ENCODE measurements at places on chromosomes 5 and 9.

- no peak for DNase-seq
These were observed 1.5 kb upstream of the PTGES2 start for GRCh38 chr9:128128836-128129590.

- DNase-seq, result no peak
These were observed 102.0 kb upstream of the RAPGEF1 start for GRCh38 chr9:131841765-131842318.

DNA sequence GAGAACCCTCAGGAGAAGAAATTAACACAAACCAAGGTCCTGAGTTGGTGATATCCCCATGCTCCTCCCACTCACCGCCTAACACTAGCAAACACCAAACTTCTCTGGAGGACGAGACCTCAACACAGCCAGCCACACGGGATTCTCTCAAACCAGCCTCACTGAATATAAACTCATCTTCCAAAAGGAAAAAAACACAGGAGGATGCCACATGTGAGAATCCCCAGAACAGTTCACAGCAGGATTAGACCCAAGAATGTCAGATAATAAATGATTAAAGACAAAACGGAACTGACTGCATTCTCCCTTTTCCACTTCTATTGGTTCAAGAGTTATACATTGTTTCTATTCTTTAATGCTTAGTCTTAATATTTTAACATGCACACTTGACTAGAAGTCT lies 89.2 kb downstream of the LPAR1 start:
- no peak for DNase-seq

DNA sequence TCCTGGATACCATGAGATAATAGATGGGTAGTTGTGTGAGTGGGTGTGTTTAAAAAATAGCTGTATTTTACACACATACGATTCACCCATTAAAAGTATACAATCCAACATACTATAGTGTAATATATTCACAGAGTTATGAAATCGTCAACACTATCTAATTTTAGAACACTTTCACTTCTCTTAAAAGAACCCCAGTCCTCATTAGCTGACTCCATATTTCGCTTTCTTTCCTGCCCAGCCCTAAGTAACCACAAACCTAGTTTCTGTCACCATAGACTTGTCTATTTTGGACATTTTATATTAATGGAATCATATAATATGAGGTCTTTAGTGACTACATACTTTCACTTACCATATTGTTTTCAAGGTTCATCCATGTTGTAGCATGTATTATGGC lies 63.8 kb upstream of the S1PR3 start:
- no peak for DNase-seq

GRCh38 chr5:178325311-178325678 lies 92.7 kb upstream of the PHYKPL start:
- no peak for DNase-seq

DNA sequence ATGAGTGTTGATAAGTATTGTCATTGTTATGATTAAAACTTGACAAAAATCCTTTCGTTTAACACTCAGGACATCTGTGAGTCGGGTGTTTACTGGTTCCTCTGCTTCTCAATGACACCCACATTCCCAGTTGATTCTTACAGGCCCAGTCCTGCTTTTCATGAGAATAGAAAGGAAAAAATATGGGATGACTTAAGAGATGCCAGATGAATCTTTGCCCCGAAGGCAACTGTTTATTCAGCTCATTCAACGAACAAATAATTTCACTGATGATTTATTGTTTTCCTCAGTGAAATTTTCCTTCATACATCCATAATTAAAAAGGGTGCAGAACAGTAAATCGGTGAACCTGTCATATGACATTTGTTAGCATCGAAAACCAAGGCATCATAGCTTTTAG lies 452.4 kb upstream of the WWC1 start:
- no peak for DNase-seq

GRCh38 chr9:131366761-131367401 lies 27.0 kb upstream of the PRRC2B start:
- no peak for DNase-seq

DNA sequence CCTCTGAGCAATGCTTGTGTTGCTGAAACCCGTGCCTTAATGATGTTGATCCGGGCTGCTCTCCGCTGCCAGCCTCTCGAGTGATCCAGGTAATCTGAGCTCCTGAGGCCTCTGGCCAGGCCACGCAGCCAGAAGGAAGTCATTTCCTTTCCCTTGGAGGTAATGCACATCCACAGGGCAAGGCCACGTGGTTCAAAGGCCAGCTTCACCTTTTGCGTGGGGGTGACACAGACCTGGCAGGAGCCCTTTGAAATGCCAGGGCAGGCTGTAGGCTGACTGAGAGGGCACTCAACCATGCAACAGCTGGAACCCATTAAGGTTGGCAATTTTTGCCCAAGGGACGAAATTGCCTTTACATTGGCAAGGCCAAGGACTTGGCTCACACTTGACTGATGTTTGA lies 80.4 kb downstream of the LIX1 start:
- no peak for DNase-seq

- no peak for DNase-seq
These were observed 21.2 kb downstream of the RASGEF1C start for GRCh38 chr5:180187767-180188166.

- no peak for DNase-seq
These were observed 50.0 kb downstream of the PTPRD start for GRCh38 chr9:10562581-10563343.

GRCh38 chr9:34591248-34591916 lies 1.9 kb upstream of the CNTFR start:
- DNase-seq, result peak; percentile 75

- DNase-seq, result no peak
These were observed 4.3 kb upstream of the RMND5B start for GRCh38 chr5:178126556-178126955.

DNA sequence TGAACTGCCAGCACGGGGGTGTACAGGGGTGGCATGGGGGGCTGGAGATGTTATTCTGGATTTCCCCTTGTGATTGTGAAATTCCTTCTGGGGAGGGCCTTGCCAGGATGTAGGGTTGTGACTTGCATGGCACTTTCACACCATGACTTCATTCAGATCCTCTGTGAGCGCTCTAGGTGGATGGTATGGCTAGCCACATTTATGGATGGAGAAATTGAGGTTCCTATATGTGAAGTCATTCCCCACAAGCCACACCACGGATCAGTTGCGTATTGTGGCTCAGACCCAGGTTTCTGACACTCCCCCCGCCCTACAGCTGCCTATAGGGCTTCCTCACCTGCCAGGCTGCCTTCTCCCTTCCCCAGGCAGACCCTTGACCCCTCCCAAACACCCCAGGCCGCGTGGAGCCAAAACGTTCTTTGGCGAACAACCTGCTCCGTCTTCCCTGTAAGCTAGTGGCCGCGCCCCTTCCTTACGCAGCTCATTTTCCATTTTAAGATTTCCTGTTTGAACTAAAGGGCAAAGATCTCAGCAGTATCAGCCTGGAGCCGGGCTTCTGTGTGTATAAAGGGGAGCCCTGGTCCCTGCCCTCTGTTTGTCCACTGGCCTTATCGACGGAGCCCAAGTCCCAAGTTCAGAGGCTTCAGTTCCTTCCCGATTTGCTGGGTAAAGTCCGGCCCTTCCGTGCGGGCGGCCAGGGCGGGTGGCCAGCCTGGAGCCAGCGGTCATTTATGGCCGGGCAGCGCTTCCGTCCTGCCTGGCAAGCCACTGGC lies 97.8 kb upstream of the KLF4 start:
- DNase-seq, result no peak

- DNase-seq, result no peak
These were observed 196.5 kb upstream of the NREP start for GRCh38 chr5:111953351-111954127.

DNA sequence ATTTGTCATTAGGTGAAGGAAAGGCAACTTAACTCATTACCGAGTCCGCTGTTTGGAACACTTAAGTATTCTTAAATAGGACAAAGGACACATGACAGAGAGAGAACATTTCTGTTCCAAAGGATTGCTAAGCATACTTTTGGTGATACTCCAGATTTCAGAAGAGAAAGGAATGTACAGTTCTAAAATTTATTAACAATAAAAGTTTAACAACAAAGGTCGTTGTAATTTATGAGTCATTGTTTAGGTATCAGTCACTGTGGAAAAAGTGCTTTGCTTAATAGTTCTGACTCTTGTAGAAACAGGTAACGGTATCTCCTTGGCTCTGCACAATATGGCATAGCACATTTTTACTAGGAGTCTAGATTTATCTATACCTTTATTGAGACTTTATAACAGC lies 36.3 kb upstream of the PAM start:
- DNase-seq, result no peak

GRCh38 chr5:119343052-119343451 lies 12.8 kb upstream of the TNFAIP8 start:
- no peak for DNase-seq

GRCh38 chr5:172144931-172145869 lies 42.8 kb downstream of the STK10 start:
- no peak for DNase-seq

- DNase-seq, result no peak
These were observed 59.8 kb upstream of the CPLX2 start for GRCh38 chr5:175811589-175811988.

- no peak for DNase-seq
These were observed 73.7 kb downstream of the SLC1A3 start for GRCh38 chr5:36680066-36680465.

DNA sequence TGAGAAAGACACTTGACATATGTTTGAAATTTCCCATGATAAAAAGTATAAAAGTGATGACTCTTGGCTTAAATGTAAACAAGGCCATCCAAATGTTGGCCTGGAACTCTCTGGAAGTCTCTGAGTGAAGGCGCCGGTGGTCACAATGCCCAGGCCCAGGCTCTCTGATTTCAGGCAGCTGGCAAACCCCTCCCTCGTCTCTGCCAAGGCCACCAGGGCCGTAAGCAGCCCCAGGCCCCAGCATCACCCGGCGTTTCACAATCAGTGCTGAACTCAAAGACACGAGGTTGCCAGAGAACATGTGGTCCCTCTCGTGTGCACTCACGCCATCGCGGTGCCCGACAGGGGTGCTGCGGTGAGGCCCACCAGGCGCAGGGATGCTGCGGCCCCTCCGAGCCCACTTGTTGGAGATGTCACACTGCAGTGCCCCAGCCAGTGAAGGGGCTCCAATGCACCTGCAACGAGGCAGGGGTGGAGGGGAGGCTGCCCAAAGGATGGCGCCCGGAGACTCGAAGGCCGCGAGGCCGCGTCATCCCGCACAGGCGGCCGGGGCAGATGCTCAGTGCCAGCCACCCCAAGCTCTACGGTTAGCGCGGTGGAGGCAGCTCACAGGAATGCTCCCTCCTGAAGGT lies 15.0 kb downstream of the LPCAT1 start:
- no peak for DNase-seq

DNA sequence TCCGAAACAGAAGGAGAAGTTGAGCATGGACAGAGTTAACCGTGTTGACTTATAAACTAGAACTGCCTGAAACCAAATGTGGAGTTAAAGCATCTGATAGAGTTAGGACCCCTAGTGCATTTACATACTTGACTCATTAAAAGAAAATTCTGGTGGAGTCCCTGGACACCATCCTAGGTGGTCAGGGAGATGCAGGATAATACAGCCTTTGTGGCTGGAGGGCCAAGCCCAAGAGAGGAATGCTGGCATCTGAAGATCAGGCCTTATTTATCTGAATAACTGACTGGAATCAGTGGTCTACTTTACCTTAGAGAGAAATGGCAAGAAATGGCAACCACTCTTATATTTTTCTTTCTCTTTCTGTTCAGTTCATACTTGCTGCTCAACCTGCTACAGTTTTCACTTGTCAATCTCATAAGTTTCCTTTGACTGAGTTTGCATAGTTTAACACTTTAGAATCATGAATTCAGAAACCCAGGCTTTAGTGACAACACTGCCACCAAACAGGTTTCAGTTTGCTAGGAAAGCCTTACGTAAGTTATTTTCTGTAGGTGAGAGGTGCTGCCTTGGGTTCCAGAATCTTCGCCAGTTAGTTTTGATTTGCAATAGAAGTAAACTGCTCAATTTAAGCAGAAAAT lies 10.2 kb downstream of the CMYA5 start:
- no peak for DNase-seq

DNA sequence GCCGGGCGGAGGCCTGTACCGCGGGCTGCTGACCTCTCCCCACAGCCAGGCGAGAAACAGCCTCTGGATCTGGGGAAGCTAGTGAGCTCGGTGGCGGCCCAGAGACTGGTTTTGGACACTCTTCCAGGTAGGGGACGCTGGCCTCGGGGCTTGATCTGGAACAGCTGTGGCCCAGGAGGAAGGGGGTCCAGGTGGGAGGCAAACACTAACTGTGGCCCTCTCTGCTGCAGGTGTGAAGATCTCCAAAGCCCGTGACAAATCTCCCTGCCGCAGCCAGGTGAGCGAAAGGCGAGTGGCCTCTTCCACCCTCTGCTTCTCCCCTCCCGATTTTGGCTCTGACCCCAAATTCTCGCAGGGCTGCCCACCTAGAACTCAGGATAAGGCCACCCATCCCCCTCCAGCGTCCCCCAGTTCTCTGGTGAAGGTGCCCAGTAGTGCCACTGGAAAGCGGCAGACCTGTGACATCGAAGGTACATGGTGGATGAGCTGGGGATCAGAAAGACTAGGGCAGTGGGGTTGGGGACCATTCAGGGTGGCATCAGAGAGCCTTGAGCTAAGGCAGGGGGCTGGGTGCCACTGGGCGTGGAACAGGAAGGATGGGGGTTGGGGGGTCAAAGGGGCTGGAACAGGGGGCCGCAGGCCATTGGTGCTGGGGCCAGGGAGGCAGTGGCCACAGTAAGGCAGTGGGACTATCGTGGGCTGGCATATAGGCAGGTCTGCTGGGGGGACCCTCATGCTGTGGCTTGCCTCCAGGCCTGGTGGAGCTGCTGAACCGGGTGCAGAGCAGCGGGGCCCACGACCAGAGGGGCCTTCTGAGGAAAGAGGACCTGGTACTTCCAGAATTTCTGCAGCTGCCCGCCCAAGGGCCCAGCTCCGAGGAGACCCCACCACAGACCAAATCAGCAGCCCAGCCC lies 12.9 kb upstream of the SLC34A1 start:
- no peak for DNase-seq
